Thyroid gland (tissue), 4 donors: ENCODE measurements at places on chromosomes 3 and 15. TPM values are rescaled to one million over a fixed set of nuclear protein-coding genes. Genes with fewer than 3 reads are reported as not detected.

Gene LMAN1L
- total RNA-seq, result 3.5 TPM

Gene CDAN1
- 15.9 TPM for total RNA-seq

Gene PP2D1
- not detected for total RNA-seq

Gene INKA1
- 6.2 TPM for total RNA-seq

GRCh38 chr3:53202331-53203015 lies 41.5 kb downstream of the PRKCD start:
- DNase-seq, result peak; percentile 47

DNA sequence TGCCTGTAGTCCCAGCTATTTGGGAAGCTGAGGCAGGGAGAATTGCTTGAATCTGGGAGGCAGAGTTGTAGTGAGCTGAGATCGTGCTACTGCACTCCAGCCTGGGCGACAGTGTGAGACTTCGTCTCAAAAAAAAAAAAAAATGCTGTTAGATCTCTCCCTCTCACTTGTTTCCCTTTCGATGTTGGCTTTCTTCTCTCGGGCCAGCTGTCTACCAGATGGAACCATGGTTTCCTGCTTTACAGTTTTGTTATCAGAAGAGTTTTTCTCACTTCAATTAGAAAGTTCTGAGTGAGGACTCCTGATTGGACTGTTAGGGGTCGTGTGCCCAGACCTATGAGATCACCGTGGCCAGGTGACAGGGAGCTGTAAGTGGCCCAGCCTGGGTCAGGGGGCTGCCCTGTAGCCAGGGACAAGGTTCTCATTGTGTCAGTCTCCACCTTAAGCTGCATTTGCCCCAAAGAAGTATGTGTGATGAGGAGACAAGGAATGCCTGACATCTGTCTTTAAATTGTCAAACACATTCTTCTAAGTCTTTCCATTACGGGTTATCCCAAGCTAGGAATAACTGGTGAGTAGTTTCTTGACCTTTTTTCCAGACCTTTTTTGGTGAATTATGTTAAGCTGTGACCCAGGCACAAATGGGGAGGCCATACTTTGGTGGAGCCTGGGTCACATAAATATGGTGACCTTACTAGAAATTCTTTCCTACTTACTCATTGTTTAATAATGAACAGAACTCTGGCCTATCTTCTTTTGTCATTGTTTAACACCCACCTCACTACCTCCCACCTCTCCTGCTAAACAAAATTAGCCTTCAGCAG lies 25.2 kb downstream of the SNAPC5 start:
- DNase-seq, result no peak

- DNase-seq, result no peak
Measured at GRCh38 chr15:72790302-72790910, 6.8 kb upstream of the ADPGK start.

DNA sequence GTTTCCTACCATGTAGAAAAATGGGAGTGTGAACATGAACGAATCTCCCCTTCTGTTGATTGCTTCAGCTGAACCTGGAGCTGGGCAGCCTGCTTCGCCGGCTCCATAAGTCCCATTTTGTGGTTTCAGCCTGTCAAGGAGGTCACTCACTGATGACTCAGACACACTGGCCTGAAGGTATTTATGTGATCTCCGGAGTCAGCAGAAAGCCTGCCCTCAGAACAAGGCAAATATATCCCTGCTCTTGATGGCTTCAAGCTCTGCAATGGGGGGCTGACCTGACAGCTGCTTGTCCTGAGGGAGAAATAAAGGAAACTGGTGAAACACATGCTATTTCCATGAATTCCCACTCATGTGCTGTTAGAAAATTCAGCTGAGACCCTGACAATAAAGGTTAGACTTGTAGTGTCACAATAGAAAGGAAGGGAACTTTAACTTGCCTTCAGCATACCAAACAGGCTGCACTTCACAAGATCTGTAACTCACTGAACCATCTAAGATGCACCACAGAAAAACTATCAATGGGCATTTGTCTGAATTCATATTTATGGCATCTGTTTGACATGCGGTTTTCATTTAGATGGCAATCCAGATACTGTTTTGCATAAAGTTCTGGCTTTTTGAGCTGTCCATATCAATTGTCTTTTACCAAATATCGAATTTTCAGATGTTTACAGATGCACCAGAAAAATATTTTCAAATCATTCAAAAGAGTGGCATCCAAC lies 282.0 kb upstream of the VEPH1 start:
- no peak for DNase-seq

- DNase-seq, result no peak
Measured at GRCh38 chr15:74520407-74520806, 20.6 kb upstream of the ARID3B start.
